ENCODE measurements at places on chromosomes 3 and 15.

- DNase-seq: no peak
These were observed 194.1 kb downstream of the KCNH8 start for GRCh38 chr3:19342389-19342788.

DNA sequence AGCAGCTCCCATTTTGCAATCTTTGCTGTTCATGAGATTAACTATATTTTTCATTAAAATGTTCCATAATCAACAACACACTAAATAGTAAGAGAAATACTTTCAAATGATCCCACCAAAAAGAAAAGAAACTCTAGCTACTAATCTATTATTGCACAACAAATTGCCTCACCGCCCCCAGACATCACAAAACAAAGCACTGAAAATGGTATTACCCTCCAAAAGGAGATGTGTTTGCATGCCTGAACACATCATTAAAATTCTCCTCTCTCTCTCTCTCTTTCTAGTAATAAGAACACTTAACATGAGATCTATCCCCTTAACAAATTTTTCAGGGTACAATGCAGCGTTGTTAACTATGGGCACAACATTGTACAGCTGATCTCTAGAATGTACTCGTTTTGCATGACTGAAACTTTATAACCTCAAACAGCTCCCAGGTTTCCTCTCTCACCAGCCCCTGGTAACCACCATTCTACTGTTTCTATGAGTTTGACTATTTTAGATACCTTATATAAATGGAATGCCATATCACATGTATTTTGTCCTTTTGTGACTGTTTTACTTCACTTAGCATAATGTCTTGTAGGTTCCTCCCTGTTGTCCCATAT lies 33.1 kb downstream of the WNT5A start:
- no peak for DNase-seq

GRCh38 chr3:47193871-47194859 lies 30.3 kb upstream of the SETD2 start:
- no peak for DNase-seq

DNA sequence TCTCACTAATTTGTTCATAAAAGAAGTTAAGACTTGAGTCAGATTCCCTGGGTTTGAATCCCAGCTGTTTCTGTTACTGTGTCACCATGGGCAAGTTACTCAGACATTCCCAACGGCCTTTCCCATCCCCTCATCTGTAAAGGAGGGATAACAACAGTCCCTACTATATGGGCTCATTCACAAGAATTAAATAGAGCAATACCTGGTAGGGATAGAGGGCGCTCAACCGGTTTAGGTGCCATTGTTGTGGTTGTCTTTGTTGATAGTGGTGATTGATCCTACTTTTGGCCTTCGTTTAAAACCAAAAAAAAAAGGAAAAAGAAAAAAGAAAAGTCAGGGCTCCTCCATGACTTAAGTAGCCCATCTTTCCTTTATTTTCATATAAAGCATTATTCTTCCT lies 563.1 kb downstream of the GRM7 start:
- no peak for DNase-seq

DNA sequence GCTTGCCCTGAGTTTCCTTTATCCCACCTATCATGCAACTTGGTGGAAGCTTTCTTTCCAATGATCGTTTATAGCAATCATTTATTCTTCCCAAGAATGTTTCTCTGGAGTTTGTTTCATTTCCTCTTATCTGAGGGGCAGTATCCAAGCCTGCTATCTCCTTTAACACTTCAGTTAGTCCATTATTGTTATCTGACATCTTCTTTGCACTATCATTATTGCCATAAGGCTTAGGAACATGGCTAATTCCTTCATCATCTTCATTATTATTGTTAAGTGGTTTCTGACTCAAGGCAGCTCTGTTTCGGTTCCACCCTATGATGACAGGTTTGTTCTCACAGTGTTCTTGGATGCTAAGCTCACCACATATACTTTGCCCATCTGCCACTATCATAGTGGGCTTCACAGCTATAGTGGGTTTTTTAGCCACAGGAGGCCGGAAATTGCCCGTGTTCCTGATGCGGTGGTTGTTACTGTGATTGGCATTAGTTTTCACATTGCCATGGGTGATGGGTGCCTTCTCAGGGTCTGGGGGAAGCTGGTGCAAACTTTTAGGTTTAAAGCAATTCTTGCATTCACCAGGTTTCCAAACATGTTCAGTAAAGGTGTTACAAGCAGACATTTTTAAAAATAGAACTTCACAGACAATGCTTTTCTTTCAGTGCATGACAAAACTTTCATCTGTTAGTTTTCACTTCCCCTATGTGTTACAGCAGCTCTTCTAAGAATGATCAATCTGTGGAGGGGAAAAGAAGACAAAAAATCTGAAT lies 110.6 kb upstream of the TSPAN3 start:
- no peak for DNase-seq

- no peak for DNase-seq
These were observed 78.9 kb upstream of the DGKG start for GRCh38 chr3:186440891-186441290.

DNA sequence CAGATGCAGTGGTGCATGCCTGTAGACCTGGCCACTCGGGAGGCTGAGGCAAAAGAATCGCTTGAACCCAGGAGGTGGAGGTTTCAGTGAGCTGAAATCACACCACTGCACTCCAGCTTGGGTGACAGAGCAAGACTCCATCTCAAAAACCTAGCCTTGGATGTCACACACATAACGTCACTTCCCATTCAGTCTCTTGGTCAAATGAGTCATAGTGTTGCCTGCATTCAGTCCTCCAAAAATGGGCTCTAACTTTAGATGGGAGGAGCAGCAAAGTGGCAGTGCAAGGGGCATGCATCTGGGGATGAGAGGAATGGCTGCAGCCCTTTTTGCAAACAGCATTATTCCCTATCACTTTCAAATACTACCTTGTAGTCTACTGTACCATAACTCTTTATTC lies 62.9 kb upstream of the AGBL1 start:
- DNase-seq: no peak

- DNase-seq: no peak
These were observed 35.9 kb downstream of the MINAR1 start for GRCh38 chr15:79467865-79468586.

DNA sequence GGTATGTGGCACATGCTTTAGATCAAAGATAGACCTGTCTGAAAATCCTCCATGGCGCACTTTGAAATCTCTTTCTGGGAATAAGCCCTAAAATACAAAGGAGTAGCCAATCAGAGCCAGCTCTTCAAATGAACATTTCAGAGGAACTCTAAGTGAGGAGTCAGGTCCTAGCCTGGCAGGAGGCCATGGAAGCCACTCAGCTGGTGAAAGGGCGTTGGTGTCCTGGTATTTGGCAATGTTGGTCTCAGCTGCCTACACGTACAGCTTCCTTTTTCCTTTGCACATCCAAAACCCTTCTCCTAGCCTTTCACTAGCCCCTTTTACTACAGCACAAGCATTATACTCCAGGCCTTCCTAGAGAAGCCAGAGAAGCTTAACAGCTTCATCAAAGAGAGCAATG lies 5.5 kb downstream of the WDR73 start:
- DNase-seq: no peak

DNA sequence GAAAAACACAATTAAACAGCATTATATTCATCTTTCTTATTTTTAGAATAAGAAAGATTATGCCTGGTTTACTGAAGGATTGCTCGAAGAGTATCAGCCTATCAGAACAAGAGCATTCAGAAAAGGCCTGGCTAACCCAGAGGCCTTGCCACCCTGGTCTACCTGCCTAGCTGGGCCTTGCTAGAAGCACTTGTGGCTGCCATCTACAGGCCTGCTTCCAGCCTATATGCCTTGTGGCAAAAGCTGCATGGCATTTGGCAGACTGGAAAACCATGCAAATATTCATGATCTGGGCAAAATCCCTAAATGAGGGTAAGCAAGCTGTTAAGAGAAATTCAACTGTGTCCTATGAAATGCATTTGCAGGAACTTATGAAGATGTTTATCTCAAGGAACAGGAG lies 9.3 kb upstream of the ATP13A4 start:
- DNase-seq: no peak

- DNase-seq: no peak
These were observed 301.1 kb downstream of the DIPK2A start for GRCh38 chr3:144272680-144273079.

DNA sequence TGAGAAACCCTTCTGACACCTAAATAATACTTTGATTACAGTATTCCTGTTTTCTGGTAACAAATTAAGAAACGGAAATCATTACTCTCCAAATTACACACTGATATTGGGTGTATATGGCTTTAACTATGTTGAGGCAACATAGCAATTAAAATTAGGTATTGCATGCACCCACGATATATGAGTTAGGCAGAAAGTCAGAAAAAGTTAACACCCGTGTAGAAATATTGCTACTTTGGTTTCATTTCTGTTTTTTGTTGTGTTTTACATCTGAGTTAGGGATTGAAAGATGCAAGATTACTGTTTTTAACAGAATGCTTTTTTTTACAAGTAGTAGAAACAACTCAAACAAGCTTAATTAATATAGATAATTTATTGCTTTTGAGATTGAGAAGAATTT lies 327.8 kb downstream of the GBE1 start:
- no peak for DNase-seq

DNA sequence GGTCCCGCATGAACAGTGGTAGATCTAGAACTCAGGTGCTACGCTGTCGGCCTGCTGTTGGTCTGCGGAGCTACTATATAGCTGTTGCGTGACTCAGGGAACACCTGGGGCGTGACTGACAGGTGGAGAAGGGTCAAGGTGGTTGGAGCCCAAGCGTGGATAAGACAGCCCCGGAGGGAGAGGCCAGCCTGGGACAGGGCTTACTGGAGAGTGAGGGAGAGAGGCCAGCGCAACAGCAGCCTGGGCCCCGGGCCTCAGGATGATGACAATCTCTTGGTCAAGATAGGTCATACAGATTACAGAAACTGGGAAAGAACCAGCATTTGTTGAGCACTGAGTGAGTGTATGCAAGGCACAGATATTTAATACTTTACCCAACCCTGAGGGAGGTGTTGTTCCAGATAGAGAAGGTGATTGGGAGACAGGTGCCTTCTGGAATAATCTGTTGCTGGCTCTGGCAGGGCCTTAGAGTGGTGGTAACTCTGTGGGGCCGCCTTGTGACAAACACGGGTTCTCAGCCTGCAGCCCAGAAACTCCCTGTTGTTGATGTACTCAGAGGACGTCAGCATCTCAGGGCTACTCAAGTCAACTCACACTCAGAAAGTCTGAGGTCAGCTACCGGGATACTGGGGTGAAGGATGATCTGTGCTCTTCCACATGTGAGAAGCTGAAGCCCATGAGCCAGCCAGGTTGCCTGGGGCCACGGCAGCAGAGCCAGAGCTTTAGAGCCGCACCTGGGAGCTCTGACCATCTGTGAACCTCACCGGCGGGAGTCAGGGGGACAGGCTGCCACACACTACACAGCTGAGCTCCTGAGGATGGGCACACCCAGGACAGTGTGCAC lies 265.4 kb upstream of the HES1 start:
- DNase-seq: no peak

- DNase-seq: no peak
These were observed 36.7 kb upstream of the ZNF774 start for GRCh38 chr15:90315278-90315982.

DNA sequence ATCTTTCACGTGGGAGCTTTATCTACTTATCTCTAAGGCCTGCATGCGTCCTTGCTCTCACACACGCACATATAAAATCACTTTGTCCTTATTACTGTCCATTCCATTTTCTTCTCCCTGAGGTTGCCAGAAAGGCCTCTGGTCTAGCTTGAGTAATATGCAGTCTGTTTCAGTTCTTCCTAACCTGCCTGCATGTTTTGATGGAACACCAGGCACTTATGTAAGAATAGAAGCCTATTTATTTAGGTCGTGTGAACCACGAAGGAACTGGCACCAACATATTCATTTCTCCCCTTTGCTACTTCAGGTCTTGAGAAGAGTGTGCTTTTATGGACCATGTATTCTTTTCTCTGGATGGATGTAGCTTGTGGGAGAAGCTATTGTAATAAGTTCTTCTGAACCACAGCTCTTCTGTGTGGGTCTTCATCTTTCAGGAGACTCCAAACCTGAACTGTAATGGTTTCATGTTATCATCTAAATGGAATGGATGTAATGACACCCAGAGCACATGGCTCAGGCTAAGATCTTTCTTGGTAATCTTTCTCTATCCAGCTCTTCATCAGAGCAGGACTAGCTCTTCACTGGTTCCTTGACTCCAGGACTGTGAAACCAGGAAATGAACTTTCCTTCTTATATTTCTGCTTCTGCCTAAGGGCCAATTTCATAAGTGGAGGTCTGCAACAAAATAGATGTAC lies 53.8 kb downstream of the UBE2E2 start:
- DNase-seq: no peak

DNA sequence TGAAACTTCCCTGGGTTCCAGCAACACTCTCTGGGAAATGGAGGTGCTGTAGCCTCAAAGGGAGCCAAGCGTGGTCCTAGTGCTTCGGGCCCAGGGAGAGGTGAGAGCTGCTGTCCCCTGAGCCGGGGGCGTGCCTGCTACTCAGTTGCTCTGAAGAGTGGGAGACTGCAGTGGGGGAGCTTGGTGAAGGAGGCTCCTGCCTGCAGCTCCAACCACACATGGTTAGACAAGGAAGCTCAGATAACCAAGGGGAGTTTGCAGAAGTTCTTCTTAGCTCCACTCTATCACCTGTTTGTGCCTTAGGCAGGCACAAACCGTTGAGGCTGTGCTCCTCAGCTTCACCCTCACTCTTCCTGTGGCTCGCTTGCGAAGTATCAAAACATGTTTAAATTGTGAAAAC lies 53.6 kb upstream of the TRPM1 start:
- DNase-seq: no peak

DNA sequence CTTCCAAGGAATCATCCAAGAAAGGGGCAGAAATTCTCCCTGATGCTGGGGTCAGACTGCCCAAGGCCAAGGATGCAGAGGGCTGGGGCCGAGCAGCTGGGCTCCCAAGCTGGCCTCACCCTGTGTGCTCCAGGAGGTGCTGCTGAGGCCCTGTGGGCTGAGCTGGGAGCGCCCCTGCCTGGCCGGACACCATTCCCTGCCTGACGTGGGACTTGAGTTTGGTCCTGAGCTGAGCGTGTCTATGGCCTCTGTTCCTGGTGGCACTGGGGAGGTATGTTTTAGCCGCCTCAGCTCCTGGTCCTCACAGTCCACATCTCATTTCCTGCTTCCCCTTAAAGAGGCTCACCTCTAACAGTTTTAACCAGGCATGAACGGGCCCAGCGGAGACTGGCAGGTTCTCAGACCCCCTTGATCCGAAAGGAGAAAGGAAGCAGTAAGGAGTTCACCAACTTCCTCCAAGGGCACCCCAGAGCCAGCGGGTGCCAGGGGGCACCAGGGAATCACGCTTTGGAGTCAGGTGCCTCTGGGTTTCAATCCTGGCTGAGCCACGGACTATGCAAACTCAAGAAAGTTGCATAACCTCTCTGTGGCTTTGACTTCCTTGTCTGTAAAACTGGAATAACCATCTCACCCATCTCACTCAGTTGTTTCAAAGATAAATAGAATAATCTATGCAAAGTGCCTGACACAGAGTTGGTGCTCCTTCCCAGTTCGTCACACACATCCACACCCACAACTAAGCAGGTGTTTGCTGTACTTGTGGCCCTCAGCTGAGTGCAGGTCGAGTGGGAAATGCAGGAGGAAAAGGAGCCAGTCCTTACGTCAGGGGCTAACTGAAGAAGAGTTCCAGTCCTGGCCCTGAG lies 48.6 kb downstream of the SLC12A8 start:
- DNase-seq: no peak
